GF-D8 (cell line): ENCODE measurements at places on chromosomes 12 and 14.

GRCh38 chr12:100399095-100399494 is 42.2 kb downstream of the SLC17A8 start:
- DNase-seq, result no peak

GRCh38 chr12:65318186-65318685 is 39.8 kb downstream of the MSRB3 start:
- no peak for DNase-seq

DNA sequence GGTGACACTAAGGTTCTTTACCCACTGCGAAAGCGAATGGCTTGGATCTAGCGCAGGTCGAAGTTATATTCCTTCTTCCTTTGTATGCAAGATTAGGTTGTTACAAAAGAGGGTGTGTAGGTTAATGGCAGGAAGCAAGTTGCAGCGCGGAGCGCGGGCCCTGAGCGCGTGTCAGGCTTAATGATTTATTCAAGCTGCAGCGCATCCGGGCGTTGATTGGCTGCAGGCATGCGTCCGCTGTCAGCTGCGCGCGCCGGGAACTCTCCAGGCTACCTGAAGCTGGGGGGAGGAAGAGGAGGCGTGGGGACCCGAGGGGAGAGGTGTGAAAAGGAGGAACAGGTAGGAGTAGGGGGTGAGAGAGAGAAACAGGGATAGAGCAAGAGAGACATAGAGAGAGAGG is 7.4 kb downstream of the ASCL1 start:
- no peak for DNase-seq

GRCh38 chr14:100317912-100318808 is 5.0 kb upstream of the SLC25A47 start:
- no peak for DNase-seq

DNA sequence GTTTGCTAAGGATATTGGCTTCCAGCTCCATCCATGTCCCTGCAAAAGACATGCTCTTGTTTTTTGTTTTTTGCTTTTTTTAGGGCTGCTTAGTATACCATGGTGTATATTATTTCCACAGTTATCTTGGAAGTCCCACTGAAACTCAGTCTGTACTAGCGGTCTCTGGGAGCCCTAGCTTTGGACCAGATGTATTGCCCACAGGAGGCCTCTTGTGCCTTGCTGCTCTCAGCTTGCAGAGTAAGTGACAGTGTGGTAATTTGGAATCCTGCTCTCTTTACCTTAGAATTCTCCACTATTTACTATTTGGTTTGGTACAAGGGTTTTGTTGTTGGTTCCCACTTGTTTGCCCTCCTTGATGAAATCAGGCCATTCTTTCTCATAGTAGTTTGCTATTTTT is 1022.9 kb downstream of the LRFN5 start:
- no peak for DNase-seq

DNA sequence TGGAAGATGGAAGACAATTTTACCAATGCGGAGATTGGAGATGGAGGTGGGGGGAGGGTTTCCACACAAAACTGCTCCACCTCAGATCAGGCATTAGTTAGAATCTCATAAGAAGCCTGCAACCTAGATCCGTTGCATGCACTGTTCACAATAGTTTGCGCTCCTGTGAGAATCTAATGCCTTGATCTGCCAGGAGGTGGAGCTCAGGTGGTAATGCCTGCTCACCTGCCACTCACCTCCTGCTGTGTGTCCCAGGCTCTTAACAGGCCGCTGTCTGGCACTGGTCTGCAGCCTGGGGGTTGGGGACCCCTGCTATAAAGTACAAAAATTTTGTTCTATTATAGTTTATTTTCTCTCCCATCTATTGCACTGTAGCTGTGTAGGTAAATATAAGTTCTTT is 84.9 kb upstream of the FOXG1 start:
- DNase-seq, result no peak

GRCh38 chr12:72214163-72214562 is 58.0 kb upstream of the TRHDE start:
- DNase-seq, result no peak

DNA sequence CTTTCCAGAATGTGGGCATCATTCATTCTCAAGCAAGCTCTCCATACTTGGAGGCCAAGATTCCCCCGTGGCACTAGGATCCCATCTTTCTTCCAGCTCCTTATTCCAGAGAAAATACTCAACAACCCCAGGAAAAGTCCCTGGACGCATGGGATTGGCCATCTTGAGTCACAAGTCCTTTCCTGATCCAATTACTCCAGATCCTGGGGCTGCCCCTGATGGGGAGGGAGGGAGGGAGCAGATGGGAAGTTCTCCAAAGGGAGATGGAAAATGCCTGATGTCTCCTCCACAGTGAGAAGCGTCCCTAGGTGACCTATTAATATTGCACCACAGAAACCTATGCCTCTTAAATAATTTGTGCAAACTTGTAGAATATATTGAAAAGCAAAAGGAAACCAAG is 12.4 kb upstream of the KCNK13 start:
- no peak for DNase-seq

GRCh38 chr12:124620606-124621295 is 53.3 kb upstream of the NCOR2 start:
- no peak for DNase-seq

GRCh38 chr12:131052929-131053328 is 99.2 kb downstream of the ADGRD1 start:
- no peak for DNase-seq

- DNase-seq, result no peak
These were observed 50.8 kb downstream of the TTLL5 start for GRCh38 chr14:75711796-75712211.

- DNase-seq, result no peak
These were observed 9.6 kb upstream of the SMARCC2 start for GRCh38 chr12:56198836-56199235.

DNA sequence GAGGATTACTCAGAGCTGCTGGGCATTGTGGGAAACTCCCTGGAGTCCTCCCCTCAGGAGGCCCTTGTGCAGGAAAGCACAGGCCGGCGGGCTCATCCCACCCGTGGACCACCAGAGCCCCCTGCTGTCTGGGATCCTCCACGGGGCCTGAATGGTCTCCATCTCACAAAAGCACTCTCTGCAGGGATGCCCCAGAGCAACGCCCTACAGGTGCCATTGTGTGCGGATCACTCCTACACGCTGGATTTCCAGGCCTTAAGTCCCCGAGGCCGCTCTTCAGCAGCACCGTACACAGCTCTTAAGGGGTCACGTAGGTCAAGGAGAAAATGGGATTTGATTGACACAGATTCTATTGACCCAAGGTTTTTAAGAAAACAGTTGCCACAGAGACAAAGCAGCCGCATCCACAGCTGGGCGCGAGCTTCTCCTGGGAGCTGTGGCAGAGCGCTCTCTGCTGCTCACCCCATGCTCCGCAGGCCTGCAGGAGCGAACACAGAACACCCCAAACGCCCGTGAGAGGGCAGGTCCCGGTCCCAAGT is 36.7 kb upstream of the RIMBP2 start:
- no peak for DNase-seq

DNA sequence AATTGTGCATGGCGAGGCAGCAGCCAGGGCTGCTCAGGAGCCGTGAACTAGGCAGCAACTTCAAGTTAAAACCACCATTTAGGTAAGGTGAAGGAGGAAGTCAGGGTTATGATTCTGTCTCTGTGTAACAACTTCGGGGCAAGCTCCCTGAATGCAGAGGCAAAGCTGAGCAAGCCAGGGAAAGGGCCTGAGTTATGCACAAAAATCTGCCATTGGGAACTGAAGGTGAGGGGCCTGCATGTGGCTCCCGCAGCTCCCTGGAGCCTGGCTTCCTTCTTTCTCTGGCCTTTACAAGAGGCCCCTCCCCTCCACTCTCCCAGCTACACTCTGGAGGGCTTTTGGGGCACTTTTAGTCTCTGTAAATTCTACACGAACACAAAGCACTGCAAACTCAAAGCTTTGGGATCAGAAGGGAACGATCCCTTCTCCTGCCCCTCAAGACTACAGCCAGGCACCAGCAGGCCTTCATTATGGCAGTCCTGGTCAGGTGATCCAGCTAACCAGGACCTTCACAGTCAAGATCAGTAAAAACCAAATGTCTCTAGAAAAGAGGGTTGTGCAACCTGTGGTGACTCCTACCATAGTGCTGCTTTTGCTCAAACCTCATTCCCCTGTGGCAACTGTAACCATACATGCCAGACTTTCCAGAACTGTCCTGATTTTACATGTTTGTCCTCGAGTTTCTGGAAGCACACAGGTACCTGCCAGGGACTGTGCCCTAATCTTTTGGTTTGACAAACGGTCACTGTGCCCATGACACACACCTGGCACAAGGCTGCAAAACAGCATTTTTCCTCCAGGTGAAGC is 67.2 kb upstream of the PTGR2 start:
- peak; percentile 60 for DNase-seq

DNA sequence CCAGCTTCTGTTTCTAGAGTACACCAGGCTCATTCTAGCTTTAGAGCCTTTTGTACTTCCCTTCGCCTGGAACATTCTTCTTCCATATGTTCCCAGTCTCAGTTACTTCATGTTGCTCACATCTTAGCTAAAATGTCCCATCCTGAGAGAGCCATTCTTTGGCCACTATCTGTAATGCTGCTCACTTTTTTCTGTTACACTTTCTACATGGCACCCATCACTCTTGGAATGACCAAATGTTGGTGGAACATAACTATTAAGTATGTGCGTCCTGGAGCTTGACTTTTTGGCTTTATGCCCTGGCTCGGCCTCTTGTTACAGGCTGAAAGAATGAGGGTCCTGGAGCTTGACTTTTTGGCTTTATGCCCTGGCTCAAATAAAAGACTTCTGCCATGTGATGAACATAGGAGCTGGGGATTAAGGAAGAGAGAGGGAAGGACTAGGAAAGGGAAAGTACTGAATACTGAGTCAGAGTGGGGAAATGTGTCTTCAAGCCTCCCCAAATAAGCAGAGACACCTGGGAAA is 442.9 kb upstream of the ATP2B1 start:
- no peak for DNase-seq

GRCh38 chr12:124660851-124661250 is 93.4 kb upstream of the NCOR2 start:
- DNase-seq, result no peak

DNA sequence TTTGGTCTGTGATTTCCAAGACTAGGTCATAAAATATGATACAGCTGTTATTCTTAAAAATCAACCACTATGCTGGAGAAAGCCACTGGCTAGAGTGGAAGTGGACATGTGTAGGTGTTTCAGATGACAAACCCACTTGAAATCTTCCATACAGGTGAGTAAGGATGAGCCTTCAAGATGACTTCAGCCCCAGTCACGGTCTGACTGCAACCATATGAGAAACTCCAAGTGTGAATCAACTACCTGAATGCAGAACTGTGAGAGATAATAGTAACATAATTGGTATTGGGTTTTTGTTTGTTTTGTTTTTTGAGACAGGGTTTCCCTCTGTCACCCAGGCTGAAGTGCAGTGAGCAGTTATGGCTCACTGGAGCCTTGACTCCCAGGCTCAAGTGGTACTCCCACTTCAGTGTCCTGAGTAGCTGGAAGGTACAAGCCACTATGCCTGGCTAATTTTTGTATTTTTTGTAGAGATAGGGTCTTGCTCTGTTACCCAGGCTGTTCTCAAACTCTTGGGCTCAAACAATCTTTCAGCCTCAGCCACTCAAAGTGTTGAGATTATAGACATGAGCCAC is 273.3 kb upstream of the LRIG3 start:
- DNase-seq, result no peak

- no peak for DNase-seq
These were observed 103.0 kb downstream of the PEBP1 start for GRCh38 chr12:118238888-118239287.

- DNase-seq, result no peak
These were observed 9.8 kb downstream of the PSMA6 start for GRCh38 chr14:35301735-35302528.

DNA sequence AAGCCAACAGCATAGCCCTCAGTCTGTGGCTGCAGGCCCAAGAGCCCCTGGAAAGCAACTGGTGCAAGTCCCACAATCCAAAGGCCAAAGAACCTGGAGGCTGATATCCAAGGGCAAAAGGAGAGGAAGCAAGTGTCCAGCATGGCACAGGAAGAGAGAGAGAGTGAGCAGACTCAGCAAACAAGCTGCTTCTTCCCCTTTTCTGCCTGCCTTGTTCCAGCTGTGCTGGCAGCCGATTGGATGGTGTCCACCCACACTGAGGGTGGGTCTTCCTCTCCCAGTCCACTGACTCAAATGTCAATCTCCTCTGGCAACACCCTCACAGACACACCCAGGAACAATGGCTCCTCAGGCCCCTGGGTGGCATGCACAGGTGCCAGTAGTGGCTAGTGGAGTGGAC is 33.5 kb downstream of the SMCO2 start:
- no peak for DNase-seq

GRCh38 chr14:63692310-63693020 is 35.4 kb downstream of the SGPP1 start:
- no peak for DNase-seq

- DNase-seq, result no peak
These were observed 786 bp upstream of the PFKM start for GRCh38 chr12:48118284-48118871.

GRCh38 chr14:75625034-75625433 is 35.6 kb downstream of the ERG28 start:
- no peak for DNase-seq

DNA sequence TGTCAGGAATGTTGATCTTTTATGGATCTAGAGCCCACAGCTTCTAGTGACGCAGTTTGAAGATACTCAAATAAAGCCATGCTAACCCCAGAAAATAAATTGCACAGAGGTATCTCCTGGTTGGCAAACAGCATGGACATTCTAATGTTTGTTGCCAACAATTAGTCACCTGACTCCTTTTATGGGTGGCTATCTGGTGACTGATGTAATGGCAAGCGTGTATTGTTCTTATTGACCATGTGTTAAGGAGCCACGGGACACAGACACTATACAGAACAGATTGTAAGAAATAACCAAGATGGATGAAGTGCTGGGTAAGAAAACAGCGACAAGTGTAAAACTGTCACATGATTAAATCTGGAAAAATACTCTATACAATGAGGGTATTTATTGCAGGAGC is 401.3 kb upstream of the PDE3A start:
- no peak for DNase-seq

GRCh38 chr12:27635349-27635972 is 60.8 kb upstream of the REP15 start:
- no peak for DNase-seq

GRCh38 chr12:10612984-10613348 is 443 bp downstream of the MAGOHB start:
- no peak for DNase-seq

DNA sequence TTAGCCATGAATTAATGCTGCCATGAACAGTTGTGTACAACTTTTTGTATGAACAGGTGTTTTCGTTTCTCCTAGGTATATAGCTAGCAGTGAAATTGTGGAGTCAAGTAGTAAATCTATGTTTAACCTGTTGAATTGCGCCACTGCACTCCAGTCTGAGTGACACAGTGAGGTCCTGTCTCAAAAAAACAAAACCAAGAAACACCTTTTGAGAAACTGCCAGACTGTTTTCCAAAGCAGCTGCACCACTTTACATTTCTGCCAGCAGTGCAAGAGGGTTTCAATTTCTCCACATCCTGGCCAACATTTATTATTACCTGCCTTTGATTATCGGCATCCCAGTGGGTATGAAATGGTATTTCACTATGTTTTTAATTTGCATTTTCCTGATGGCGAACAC is 3.3 kb upstream of the PLEKHG3 start:
- no peak for DNase-seq
